ENCODE measurements at places on chromosomes 16 and 17.

DNA sequence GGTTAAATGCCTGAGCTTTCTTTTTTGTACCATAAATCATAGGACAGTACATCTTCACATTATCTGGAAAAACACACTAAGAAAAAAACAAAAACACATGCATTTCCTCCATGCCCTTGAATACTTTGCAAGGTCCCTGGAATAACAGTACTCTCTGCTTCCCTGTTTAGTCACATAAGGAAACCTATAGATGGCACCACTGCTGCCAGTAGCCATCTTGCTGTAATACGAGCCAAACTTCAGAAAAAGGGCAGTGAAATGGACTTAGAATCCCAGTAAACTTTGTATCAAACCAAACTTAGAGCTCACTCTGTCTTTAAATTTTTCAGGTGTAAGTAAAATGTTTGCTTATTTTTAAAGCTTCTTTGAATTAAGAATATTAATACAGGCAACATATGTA, 435.5 kb downstream of the KCNJ2 start:
- no peak for DNase-seq

DNA sequence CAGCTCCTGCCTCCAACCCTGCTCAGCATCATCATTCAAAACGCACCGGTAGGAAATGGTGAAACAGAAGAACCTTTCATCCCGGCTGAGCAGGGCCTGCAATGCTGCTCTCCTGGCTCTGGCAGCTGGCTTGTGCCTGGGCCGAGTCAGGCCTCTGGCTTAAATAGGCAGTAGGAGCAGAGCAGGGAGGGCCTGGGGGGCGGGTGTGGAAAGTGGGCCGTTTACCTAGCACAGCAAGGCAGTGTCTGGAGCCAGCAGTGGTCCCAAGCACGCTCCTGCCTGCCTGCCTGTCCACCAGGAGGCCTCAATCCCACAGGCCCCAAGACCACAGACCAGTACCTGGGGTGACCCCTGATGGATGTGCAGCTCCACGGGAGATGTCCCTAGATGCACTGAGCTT, 59.3 kb downstream of the SMPD3 start:
- DNase-seq = no peak

DNA sequence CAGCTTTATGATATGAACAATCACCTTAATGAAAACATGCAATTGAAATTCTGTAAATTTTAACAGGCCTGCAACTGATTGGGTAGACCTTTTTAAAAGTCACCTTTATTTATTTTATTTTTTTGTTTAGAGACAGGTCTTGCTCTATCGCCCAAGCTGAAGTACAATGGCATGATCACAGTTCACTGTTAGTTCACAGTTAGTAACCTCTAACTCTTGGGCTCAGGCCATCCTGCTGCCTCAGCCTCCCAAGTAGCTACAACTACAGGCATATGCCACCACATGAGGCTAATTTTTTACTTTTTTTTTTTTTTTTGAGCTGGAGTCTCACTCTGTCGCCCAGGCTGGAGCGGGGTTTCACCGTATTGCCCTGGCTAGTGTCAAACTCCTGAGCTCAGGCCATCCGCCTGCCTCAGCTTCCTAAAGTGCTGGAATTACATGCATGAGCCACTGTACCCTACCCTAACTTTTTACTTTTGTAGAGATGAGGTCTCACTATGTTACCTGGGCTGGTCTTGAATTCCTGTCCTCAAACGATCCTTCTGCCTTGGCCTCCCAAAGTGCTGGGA, 28.0 kb downstream of the AP1G1 start:
- no peak for DNase-seq

DNA sequence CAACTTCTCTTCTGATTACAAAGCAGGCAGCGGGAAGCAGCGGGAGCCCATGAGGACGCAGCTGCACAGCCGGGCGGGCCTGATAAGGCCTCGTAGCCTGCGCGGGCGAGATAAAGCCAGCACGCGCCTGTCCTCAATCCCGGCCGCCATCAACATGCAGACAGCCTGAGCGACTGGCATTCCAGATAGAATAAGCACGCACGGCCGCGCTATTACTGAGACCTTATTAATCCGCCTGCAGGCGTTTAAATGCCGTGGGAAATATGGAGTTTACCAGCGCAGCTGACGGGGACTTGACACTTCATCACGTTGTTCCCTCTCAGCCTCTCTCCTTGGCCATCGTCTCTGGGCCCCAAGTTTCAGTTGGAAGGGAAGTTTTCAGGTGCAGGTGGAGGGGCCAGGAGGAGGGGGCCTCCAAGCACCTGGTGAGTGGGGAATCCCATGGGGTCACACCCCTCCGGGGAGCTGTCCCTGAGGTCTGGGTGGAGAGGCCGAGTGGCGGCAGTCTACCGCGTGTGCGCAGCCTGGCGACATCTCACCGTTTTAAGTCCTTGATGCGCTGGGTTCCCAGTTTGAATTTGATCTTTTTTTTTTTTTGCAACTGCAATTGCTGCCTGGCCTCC, 27.3 kb upstream of the CBFA2T3 start:
- no peak for DNase-seq

GRCh38 chr17:45394913-45395568, 37.6 kb downstream of the ARHGAP27 start:
- peak; percentile 78 for DNase-seq

- no peak for DNase-seq
These were observed 85.2 kb downstream of the SMG6 start for GRCh38 chr17:2218426-2218825.
